ENCODE measurements at places on chromosomes 2 and 18.

GRCh38 chr2:54038835-54039234, 68.0 kb upstream of the PSME4 start:
- DNase-seq: no peak

GRCh38 chr2:206979922-206980321, 40.6 kb downstream of the CPO start:
- no peak for DNase-seq

DNA sequence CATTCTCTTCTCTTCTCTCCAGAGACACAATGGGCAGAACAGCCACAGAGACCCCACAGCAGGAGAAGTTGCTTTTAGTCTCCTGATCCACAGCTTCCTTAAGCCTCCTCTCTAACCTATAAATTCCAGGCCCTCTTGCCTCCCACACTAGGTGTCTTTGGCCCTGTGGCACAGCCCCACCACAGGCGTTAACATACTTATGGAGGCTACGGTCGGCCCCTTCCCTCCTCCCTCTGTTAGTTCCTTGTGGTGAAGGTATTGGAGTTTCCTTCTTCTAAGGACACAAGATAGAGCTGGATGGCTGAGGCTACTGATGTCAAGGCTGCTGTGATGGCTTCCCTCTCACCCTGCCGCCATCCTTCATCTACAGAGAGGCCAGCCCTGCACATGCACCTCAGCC, 123.5 kb upstream of the ACAA2 start:
- no peak for DNase-seq

DNA sequence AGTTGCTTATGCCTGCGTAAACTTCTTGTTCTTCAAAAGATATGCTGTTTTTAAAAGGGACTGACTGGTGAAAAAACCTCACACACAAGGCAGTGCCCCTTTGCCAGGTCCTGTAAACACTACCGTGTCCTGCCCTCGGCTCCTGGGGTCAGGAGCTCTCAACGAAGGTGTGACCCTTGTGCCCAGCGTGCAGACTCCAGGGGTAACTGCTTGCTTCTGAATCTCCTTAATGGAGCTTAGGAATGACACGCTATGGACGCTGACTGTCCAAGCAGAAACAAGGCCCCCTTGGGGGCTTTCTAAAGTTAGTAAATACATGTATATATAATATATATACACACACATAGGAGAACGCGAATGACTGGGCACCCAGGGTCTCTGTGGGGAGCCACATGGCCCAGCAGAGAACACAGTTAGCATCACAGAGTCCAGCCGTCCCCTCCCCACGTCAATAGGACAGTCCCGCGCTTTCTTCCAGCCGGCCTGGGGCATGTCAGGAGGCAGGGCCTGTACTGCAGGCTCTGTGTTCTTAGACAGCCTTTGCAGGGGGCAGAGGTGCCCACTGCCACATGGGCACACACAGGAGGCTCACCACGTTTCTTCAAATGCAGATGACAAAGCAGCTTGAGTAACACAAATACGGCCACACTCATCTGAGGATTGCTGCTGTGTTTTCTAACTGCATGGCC, 96.1 kb downstream of the HDAC4 start:
- no peak for DNase-seq

DNA sequence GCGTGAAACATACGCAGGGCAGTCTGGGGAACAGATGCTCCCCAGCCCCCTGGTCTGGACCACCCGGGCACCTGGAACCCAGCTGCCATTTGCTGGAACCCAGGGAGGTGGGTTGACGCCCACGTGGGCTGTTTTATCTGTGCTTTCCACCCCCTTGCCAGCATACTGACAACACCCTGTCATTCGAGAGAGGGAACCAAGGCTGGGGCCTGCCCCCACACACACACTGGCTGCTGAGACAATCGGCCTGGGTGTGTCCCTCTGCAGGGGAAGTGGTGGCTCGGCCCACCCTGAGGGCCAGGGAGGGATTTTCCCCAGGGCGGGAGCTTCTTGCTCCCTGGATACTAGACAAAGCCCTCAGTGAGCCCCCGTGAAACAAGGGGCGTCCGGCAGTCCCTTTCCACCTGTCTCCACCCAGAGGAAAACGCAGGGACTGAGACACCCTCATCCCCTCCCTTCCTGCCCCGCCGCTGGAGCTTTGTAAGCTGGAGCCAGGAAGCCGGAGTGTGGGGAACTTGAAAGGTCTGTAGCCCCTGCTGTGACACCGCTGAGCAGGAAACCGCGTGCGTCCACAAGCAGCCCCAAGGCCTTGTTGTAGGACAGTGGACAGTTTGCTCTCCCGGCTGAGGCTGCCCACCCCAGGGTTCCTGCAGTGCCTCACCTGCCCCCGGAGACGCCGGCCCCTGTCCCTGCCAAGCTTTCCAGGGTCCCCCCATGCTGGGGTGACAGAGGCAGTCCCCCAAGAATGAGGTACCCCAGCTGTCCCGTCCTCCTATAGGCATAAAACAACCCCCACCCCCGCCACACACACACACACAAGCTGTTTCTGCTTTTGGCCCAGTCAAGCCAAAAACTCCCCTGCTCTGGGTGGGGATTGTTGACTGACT, 14.1 kb upstream of the KLF11 start:
- DNase-seq: peak; percentile 72

- no peak for DNase-seq
Measured at GRCh38 chr2:6211236-6211635, 519.1 kb downstream of the SOX11 start.

- no peak for DNase-seq
Measured at GRCh38 chr2:165897726-165898125, 55.9 kb downstream of the TTC21B start.

DNA sequence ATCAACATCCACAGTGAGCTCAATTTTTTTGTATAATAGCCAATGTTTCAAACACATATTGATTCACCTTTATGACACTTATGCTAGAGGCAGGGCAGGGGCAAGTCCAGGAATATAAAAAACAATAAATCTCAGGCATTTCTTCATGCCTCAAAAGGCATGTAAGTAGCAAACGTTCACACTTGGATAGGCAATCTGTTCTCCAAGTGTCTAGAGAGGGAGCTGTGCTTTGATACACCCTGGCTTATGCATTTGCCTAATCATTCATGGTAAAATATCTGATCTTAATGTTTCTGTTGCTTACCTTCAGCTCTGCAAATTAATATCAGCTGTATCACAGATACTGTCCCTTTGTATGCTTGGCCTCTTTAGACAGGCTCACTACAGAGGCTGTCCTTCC, 464.5 kb upstream of the SETBP1 start:
- no peak for DNase-seq

GRCh38 chr18:79218605-79219190, 149.5 kb downstream of the ATP9B start:
- no peak for DNase-seq

- DNase-seq: no peak
Measured at GRCh38 chr18:79923896-79924585, 27.4 kb downstream of the SLC66A2 start.

DNA sequence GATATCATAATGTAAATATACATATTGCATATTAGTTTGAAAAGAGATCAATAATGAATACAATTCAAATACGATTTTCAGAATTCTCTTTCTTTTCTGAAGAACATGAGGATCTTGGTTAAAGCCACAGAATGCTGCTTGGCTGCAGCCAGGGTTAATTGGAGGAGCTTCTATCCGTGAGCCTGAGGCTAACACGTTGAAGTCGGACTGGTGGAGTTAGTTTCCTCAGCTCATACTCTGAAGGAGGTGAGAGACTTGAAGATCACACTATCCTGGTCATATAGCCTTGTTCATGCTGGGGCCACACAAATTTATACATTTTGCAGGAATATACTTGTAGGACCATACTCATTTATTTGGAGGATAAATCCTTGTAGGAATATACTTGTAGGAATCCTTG, 335.8 kb downstream of the TRIB2 start:
- DNase-seq: no peak

DNA sequence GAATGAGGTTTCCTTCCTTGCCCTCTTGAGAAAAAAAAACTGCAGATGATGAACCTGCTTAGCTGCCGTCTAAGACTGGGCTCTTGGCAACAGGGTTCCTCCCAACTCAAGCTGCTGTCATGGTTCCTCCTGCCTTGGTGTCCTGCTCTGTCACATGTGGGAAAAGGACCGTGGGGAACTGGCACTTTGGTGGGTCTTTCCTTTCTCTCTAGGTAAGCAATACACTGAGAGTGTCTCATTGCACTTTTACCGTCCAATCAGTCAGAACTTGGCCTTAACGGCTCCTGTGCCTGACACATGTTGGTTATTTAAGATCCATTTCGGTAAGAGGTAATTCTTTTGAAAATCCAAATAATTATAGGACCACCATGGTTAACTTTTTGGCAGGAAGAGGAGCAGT, 60.8 kb upstream of the RNF152 start:
- no peak for DNase-seq

DNA sequence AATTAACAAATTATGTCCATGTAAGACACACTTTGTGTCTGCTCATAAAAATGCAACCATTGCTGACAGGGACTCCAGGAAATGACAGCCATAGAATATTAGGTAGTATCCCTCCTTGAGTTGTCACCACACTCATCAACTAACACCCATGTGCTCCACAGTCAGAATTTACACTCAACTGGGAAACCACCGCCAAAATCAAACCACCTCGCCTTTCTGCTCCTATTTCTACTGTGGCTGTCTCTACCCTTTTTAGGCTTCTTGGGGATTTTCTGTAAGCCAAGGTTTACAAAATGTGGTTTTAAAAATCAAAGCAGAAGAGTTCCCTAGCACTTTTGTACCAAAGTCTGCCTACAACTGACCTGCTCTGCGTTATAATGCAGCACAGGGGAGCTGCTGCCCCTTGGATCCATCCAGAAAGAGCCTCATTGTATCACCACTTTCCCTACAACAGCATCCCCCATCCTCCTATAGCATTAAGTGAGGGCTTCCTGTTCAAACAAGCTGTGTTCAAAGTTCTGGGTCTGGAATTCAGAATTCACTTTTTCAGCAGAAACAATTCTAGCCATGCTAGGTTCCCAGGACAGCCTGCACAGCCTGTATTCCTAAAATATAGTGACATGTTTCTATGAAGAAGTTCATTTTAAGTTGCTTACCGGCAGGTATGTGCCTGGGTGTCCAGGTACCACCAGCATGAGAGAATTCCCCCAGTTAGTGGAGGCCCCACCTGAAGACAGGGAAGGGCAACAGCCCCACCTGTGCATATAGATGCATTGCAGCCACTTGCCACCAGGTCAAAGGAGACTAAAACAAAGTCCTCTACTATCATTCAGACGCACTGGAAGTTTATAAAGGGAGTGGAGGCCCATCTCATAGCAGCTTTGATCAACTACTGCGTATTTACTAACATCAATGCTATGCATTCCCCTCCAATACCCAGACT, 104.3 kb downstream of the MYO5B start:
- no peak for DNase-seq
